G401 (cell line): ENCODE measurements at places on chromosomes 5 and 9. TPM values are rescaled to one million over a fixed set of nuclear protein-coding genes. Genes with fewer than 3 reads are reported as not detected.
A peak's percentile ranks its signal among the peaks of the same experiment; 100 is the strongest.

AHRR gene
- total RNA-seq = 0.24 and 2.5 TPM in 2 replicates

GRCh38 chr5:173011566-173011965 is 28.0 kb downstream of the ATP6V0E1 start:
- no peak for DNase-seq

NTNG2 gene
- 0.14 and 0.37 TPM in 2 replicates for total RNA-seq

SH3GLB2 gene
- 43.6 and 54.3 TPM in 2 replicates for total RNA-seq

DNA sequence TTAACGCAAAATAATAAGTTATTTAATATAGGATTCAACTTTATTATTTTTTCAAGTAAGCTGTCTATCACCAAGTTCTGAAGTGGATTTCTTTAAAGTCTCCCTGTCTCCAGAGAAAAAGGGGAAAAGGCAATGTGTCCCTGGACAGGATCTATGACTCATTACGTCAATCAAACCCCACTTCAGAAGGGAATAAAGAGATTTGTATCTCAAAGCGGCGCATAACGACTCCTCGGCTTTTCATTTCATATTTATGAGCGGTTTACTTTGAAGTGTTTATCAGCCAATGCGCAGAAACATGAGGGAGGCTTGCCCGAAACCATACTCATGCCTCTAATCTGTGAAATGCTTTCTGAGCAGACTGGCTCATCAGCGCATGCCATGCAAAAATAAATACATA is 938.6 kb upstream of the WWC1 start:
- no peak for DNase-seq

GRCh38 chr9:137970098-137970497 is 92.5 kb downstream of the CACNA1B start:
- DNase-seq = no peak

- no peak for DNase-seq
Observed at GRCh38 chr9:27838876-27839275, 265.6 kb upstream of the C9orf72 start.

GRCh38 chr5:77379558-77380061 is 112.5 kb downstream of the WDR41 start:
- no peak for DNase-seq

GRCh38 chr5:1855075-1855474 is 27.6 kb downstream of the IRX4 start:
- DNase-seq = no peak

- DNase-seq = no peak
Observed at GRCh38 chr5:9388941-9389674, 156.8 kb downstream of the SEMA5A start.

GRCh38 chr9:100639854-100640253 is 62.0 kb downstream of the CAVIN4 start:
- no peak for DNase-seq

GRCh38 chr5:94422812-94423211 is 195.6 kb downstream of the KIAA0825 start:
- no peak for DNase-seq

- DNase-seq = peak; percentile 8
Observed at GRCh38 chr9:106941916-106942315, 79.0 kb downstream of the ZNF462 start.

DNA sequence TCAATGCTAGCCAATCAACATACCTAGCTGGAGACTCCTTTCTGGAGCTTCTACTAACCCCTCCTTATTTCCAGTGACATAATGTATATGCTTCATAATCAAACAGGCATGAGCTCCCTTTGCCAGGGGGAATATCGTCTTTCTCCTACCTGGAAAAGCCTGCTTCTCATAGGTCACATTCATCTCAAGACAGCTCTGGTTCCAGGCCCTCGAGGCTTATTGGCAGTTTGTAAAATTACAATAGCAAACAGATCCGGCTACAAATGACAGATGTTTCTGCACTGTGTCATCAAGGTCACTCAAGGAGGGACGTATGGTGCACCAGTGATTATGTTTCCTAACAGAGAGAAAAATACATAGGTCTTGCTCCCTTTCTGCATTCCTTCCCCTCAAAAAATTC is 140.0 kb downstream of the SAXO1 start:
- no peak for DNase-seq

SH2D3C gene
- total RNA-seq = 4.6 and 6.5 TPM in 2 replicates

GRCh38 chr5:108233617-108234155 is 148.2 kb downstream of the FBXL17 start:
- DNase-seq = no peak

- peak; percentile 71 for DNase-seq
Observed at GRCh38 chr9:121566481-121567465, 67.1 kb upstream of the GGTA1 start.

- DNase-seq = no peak
Observed at GRCh38 chr5:127386557-127386956, 96.0 kb downstream of the MEGF10 start.

DNA sequence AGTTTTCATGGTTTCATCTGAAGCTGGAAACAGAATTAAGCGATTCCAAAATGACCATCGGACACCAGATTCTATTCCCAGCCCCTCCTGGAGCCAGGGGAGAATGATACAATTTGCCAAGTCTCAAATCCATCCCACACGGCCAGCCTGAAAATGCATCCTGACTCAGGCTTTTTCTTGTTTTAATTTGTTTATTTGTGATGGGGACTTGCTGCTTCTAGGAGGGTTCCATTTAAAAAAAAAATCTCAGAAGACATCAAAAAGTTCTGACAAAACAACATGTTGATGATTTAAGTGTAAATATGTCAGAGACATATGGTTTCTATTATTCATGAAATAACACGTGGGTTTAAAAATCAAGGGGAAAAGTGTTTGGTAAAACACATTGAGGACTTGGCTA is 173.2 kb downstream of the GAS1 start:
- no peak for DNase-seq

DNA sequence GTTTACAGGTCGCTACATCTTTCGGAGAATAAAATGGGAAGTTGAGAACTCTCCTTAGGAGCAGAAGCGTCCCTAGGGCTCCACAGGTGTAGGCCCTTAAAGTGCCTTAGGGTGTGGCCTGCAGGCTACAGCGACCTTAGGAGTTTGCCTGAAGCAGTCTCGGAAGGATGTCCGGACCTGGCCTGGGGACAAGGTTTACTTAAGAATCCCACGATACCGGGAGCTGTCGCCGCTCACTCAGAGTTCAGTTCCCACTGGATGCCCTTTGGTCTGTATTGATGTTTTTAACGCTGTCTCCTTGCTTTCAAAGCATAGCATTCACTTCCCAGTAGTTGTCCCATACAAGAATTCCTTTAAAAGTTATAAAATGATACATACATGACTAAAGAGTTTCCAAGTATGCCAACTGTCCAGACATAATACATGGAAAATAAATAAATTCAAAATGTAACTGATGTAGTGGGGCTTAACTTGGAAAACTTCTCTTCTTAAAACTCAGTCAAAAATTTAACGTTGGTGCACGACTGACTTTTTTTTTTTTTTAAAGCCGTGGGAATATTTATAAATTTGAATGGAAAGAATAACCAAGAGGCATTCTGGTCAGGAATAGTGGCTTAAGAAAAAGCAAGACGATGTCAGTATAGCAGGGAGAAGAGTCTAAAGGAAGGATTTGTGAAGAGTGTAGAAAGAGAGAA is 848 bp downstream of the RAD50 start:
- DNase-seq = peak; percentile 53

SPATA31E1 gene
- not detected in 2 replicates for total RNA-seq

DNA sequence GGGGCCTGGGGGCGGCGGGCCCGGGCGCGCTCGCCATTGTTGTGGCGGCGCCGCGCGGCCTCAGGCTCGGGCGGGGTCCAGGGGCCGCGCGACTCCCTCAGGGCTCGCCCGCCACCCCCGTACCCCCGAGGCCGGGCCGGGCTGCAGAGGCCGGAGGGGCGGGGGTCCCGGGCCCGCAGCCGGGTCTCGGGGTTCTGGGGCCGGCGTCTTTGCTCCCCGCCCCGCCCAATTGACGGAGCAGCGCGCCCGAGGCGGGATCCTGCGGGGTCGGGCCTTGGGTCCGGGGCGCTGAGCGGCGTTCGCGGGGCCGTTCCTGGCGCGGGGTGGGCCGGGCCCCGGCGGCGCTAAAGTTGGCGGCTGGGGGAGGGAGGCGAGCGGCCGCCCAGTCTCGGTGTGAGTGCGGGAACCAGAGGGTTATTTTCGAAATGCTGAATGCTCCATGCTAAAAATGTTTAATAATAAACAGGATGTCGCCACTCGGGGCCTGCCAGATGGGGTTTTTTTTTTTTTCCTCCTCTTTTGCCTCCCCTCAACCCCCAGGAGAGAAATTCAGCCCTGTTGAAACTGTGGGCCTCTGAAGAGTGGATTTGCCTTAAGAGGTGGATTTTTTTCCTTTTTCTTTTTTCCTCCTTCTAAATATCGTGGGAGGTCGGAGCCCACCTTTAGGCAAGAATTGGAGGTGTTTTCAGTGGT is 724 bp downstream of the PRRC2B start:
- DNase-seq = peak; percentile 59

GRCh38 chr9:72401396-72401795 is 36.4 kb upstream of the ZFAND5 start:
- DNase-seq = peak; percentile 17

GRCh38 chr5:115366223-115366622 is 69.8 kb upstream of the CCDC112 start:
- no peak for DNase-seq

COMMD10 gene
- total RNA-seq = 30.6 and 41.2 TPM in 2 replicates

GRCh38 chr5:167899490-167900070 is 391.9 kb upstream of the WWC1 start:
- no peak for DNase-seq

- no peak for DNase-seq
Observed at GRCh38 chr9:2453701-2454100, 167.9 kb upstream of the VLDLR start.

CAVIN4 gene
- 0.49 and 0.68 TPM in 2 replicates for total RNA-seq

GRCh38 chr5:95731571-95732554 is 727 bp downstream of the RHOBTB3 start:
- DNase-seq = peak; percentile 46

DNA sequence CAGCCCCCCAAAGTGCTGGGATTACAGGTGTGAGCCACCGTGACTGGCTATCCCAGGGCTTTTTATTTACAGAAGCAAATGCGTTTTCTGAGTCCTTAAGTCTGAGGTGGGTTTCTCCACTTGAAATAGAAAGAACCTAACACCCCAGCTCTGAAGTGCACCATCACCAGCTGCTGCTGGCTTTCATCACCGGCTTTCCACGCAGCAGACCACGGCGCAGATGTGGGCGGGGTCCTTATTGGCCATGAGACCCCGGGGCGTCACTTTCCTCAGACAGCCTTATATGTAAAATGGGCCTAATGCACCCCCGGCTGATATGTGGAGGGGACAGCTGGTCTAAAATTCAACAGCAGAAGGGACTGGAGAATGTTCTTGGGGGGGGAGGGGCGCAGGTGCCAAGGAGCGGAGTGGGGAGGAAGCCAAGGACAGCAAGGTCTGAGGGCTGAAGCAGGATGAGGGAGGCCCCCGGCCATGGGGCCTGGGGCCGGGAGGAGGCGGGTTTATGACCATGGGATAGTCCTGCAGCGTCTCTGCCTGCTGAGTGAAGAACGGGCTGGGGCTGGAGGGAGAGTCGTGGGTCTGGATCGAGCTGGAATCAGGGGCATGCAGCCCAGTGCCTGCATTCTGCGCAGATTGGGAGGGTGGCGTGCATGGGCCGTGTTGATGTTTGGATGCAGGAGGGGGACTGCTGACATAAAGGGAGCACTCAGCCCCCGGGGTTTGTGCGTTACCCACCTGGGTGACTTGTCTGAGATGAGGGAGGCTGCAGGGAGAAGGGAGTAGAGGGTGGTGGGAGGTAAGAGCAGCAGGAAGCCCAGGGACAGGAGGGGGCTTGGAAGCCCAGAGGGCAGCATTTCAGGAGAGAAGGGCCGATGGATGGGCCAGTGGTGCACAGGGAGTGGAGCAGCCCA is 30.2 kb downstream of the RASGEF1C start:
- DNase-seq = peak; percentile 87

DNA sequence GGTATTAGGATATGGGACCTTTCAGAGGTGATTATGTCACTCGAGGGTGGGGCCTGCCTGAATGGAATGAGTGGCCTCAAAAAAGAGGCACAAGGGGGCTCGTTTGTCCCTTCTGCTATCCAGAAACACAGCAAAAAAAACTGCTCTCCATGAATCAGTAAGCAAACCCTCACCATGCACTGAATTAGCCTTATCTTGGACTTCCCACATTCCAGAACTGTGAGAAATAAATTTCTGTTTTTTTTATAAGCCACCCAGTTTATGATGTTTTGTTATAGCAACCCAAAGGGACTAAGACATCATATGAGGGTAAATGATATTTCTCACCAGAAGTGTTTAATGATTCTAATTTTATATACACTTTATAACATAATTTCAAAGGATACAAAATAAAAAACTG is 476.6 kb upstream of the EDIL3 start:
- no peak for DNase-seq

DNA sequence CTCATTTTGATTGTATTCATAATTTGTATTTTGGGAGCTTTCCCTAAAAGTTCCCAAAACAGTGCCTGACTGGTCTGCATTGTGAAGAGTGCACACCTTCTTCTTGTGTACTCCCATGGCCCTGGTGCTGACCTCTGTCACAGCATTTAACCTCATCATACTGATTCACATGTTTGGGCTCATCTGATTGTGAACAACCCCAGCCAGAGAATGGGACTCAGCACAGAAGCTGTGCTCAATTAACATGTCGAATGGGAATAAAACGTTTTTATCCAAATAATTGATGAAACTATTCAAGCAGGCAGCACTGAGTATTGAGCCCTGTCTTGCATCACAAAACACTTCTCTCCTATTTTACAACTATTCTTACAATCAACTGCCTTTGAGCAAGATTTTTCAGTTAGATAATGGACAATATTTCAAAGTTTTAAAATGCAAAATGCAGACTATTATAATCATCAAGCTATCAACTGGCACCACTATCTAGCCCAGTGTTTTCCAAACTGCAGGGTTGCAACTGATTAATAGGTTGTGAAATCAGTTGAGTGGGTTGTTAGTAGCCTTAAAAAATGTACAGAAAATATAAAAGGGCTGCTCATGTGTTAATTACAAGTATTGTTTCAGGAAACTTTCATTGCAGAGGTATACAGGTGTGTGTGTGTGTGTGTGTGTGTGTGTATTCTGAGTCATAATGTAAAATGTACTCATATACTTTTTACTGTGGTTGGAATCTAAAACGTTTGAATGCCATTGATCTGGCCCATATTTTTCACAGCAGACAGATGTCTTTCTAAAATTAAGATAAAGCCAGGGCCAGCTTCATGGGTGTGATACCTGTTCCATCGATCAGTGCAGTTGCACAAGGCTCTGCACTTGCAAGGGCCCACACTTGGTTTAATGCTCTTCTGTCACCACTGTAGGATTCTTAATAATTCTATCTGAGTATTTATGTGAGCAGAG is 190.5 kb downstream of the PIK3R1 start:
- no peak for DNase-seq

NUTM2G gene
- total RNA-seq = not detected in 2 replicates

- DNase-seq = no peak
Observed at GRCh38 chr9:85964949-85965348, 24.0 kb downstream of the NAA35 start.

- no peak for DNase-seq
Observed at GRCh38 chr5:179416114-179416822, 71.0 kb upstream of the ADAMTS2 start.

BTNL9 gene
- 0.98 and 5.3 TPM in 2 replicates for total RNA-seq

GRCh38 chr5:32278406-32278805 is 34.3 kb downstream of the MTMR12 start:
- no peak for DNase-seq

LHFPL2 gene
- total RNA-seq = 2.6 and 7.5 TPM in 2 replicates
